Left lobe of liver (tissue), 2 donors: ENCODE measurements at places on chromosomes 1 and 21. TPM values are rescaled to one million over a fixed set of nuclear protein-coding genes. Genes with fewer than 3 reads are reported as not detected.

Gene HSD3B1
- total RNA-seq, result not detected

Gene MACO1
- total RNA-seq, result 34.0 TPM

Gene UBE2Q1
- total RNA-seq, result 35.4 TPM

Gene SELENOF
- total RNA-seq, result 105 TPM

Gene ASAP3
- 16.7 TPM for total RNA-seq

Gene SZT2
- 21.3 TPM for total RNA-seq

Gene COP1
- total RNA-seq, result 21.9 TPM

Gene ARHGEF16
- total RNA-seq, result 8.1 TPM

Gene SLAMF9
- 0.83 TPM for total RNA-seq

Gene OR2L8
- not detected for total RNA-seq

Gene SLC1A7
- 0.35 TPM for total RNA-seq

Gene NSL1
- total RNA-seq, result 17.8 TPM

Gene SKI
- 38.8 TPM for total RNA-seq

Gene S100A8
- total RNA-seq, result 23.7 TPM

Gene GJA4
- total RNA-seq, result 12.5 TPM

Gene TFF3
- 4.1 TPM for total RNA-seq

Gene IL22RA1
- 2.9 TPM for total RNA-seq

Gene CTTNBP2NL
- total RNA-seq, result 4.5 TPM

Gene MNDA
- 0.53 TPM for total RNA-seq

Gene LCE6A
- total RNA-seq, result not detected

Gene GRIK1
- 0.18 TPM for total RNA-seq

Gene CR1L
- total RNA-seq, result 0.43 TPM

Gene RAB42
- 0.75 TPM for total RNA-seq

Gene TATDN3
- total RNA-seq, result 7.7 TPM

Gene DLGAP3
- 0.10 TPM for total RNA-seq

Gene HFM1
- 0.35 TPM for total RNA-seq

Gene ACTL8
- not detected for total RNA-seq

Gene FAM72D
- total RNA-seq, result not detected

Gene WNT2B
- 0.40 TPM for total RNA-seq

Gene ODR4
- total RNA-seq, result 12.3 TPM

Gene DNAJC28
- total RNA-seq, result 2.3 TPM

Gene CCDC190
- total RNA-seq, result not detected

Gene CCDC30
- total RNA-seq, result 1.7 TPM

Gene LRRC8D
- 22.1 TPM for total RNA-seq

Gene TFAP2E
- 0.13 TPM for total RNA-seq

Gene EDARADD
- total RNA-seq, result 0.20 TPM

Gene TIE1
- total RNA-seq, result 8.5 TPM

Gene ITLN2
- not detected for total RNA-seq

Gene KRTAP10-8
- not detected for total RNA-seq

Gene TNFSF4
- total RNA-seq, result 0.58 TPM

Gene PBX1
- 9.5 TPM for total RNA-seq

Gene CLIC6
- total RNA-seq, result 0.45 TPM

Gene FAM72C
- total RNA-seq, result not detected

Gene NES
- 1.4 TPM for total RNA-seq

Gene SLC22A15
- 0.23 TPM for total RNA-seq

Gene TMEM222
- 19.9 TPM for total RNA-seq

Gene TLCD4
- total RNA-seq, result 174 TPM

Gene MFSD2A
- total RNA-seq, result 108 TPM

Gene KCNH1
- 0.08 TPM for total RNA-seq
